ENCODE measurements at places on chromosomes 2 and 18. TPM values are rescaled to one million over a fixed set of nuclear protein-coding genes. Genes with fewer than 3 reads are reported as not detected.

Gene INHBB
- total RNA-seq = 1.8 TPM

Gene FAM237A
- total RNA-seq = not detected

Gene NMUR1
- total RNA-seq = 0.16 TPM

Gene CDH20
- total RNA-seq = under 0.01 TPM

Gene NLRC4
- total RNA-seq = 1.6 TPM

Gene INHA
- total RNA-seq = not detected

Gene TMEFF2
- total RNA-seq = 0.28 TPM

Gene CABYR
- 1.3 TPM for total RNA-seq

Gene IL36B
- total RNA-seq = not detected

Gene IL1RL1
- total RNA-seq = 8.0 TPM

Gene EML6
- 1.4 TPM for total RNA-seq

Gene ROCK1
- total RNA-seq = 59.3 TPM

Gene DUSP19
- total RNA-seq = 6.9 TPM

Gene GATA6
- 2.5 TPM for total RNA-seq

Gene HOXD3
- total RNA-seq = 0.68 TPM

Gene ZFP36L2
- total RNA-seq = 59.8 TPM

Gene POMC
- total RNA-seq = 19.7 TPM

Gene GPR35
- total RNA-seq = 1.3 TPM

Gene THSD7B
- total RNA-seq = 0.83 TPM

Gene SERPINB10
- total RNA-seq = not detected

Gene GALNT5
- total RNA-seq = under 0.01 TPM

Gene SLC23A3
- 0.36 TPM for total RNA-seq

Gene DPP10
- 3.6 TPM for total RNA-seq

Gene CFAP210
- not detected for total RNA-seq

Gene FRZB
- 8.2 TPM for total RNA-seq

Gene SIGLEC15
- not detected for total RNA-seq

Gene REG1A
- total RNA-seq = not detected

Gene ASPRV1
- total RNA-seq = 1.1 TPM

Gene NEB
- 1.4 TPM for total RNA-seq

Gene ABCG5
- total RNA-seq = not detected

Gene CXCR1
- total RNA-seq = not detected

Gene LOXHD1
- 0.27 TPM for total RNA-seq

Gene ANO7
- 0.41 TPM for total RNA-seq

All from sigmoid colon (tissue), 7 donors.